SJSA1 (cell line): ENCODE measurements at places on chromosomes 1 and 21. TPM values are rescaled to one million over a fixed set of nuclear protein-coding genes. Genes with fewer than 3 reads are reported as not detected.

DNA sequence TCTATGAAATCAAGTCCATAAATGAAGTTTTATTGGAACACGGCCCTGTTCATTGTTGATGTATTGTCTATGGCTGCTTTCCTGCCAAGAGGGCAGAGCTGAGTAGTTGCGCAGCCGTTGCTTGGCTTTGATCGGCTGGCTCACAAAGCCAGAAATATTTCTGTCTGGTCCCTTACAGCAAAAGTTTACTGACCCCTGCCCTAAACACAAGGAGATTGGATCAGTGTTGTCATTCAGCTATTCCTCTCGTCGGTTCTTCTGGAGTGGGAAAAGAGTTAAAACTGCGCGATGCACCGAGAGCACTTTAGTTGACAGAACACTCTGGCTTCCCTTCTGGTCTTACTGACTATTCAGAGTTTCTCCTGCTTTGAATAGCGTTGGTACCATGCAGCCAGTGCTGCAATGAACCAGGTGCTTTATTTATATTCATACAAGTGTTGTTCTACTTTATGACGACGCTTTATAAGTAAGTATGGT is 868 bp downstream of the ZBTB40 start:
- DNase-seq: no peak
- H3K36me3 ChIP-seq: peaks cover 5% of the 10 kb centered on the region; the same call in 1 of the 2 replicates
- peak overlapping the region; percentile 75 for H3K27ac ChIP-seq
- peak overlapping the region; percentile 81 for H3K4me3 ChIP-seq

DNA sequence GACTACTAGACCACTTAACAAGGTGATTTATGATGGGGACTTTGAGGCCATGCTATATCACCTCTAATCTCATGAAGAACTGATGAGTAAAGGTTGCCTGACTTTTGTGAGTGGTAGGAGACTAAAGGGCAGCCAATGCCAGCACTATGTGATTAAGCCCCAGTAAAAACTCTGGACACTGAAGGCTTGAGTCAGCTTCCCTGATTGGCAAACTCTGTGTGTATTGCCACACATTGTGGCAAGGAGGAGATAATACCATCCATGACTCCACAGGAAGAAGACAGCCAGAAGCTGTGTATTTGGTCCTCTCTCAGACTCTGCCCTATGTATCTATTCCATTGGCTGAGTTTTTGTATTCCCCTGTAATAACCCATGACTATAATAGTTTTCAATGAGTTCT is 413.3 kb upstream of the ZRANB2 start:
- H3K27me3 ChIP-seq: no peaks in the 10 kb centered on the region
- no peaks in the 10 kb centered on the region for H3K4me1 ChIP-seq
- H3K4me3 ChIP-seq: no peak overlapping the region
- DNase-seq: no peak
- no peaks in the 10 kb centered on the region for H3K36me3 ChIP-seq
- no peak overlapping the region for H3K27ac ChIP-seq

- no peak for DNase-seq
- H3K27ac ChIP-seq: no peak overlapping the region
- H3K4me1 ChIP-seq: peaks cover 14% of the 10 kb centered on the region
- H3K4me3 ChIP-seq: no peak overlapping the region
Measured at GRCh38 chr1:149979245-149979971, 31.1 kb downstream of the OTUD7B start.

DNA sequence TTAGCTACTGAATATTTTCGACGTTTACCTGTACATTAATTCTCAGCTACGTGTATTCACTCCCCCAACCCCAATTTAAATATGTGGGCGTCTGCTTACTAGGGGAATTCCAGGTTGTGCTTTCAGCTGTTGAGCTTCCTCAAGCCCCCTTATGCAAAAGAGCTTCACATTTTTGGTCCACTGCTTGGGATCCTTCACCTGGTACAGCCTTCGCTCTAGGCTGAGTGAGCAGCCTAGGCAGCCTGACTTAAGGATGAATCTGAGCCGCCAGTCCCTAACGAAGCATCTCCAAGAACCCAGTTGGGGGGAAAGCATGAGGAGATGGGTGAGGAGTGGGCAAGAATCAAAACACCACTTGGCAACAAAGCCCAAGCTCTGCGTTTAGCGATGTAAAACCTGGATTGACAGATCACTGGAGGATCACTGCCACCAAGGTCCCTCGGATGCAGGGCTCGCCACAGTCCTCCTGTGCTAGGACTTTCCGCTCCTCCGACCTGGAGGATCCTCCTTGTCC is 674 bp downstream of the BCL10 start:
- H3K4me1 ChIP-seq: peaks cover 41% of the 10 kb centered on the region
- no peaks in the 10 kb centered on the region for H3K27me3 ChIP-seq
- H3K4me3 ChIP-seq: peak overlapping the region; percentile 64
- peak overlapping the region; percentile 82 for H3K27ac ChIP-seq
- H3K36me3 ChIP-seq: peaks cover 29% of the 10 kb centered on the region
- no peak for DNase-seq

DNA sequence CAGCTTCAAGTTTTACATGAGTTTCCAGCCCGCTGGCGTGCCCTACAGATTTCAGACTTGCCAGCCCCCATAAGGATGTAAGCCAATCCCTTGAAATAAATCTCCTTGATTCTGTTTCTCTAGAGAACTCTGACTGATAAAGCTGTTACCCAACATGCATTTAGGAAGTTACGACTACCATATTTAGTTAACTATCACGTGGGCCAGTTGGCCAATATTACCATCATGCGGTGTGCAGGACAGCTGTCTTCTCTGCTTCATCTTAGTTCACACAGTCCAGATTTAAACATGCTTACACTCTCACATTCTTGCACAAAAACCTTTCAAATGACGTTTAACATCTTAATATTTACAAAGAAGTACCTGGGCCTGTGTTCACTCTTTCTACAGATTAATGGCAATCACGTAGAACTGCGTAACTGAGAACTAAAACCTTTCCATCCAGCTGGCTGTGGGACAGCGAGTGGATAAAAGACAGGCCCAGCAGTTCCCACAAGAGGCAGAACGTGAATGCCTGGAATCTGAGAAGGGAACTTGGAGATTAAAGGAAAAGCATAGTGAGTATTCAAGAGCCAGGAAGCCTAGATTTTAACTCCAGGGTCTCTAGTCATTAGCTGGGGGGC is 20.8 kb downstream of the FAM177B start:
- H3K27ac ChIP-seq: no peak overlapping the region
- H3K4me3 ChIP-seq: no peak overlapping the region
- H3K36me3 ChIP-seq: no peaks in the 10 kb centered on the region
- no peak for DNase-seq
- H3K27me3 ChIP-seq: no peaks in the 10 kb centered on the region

DNA sequence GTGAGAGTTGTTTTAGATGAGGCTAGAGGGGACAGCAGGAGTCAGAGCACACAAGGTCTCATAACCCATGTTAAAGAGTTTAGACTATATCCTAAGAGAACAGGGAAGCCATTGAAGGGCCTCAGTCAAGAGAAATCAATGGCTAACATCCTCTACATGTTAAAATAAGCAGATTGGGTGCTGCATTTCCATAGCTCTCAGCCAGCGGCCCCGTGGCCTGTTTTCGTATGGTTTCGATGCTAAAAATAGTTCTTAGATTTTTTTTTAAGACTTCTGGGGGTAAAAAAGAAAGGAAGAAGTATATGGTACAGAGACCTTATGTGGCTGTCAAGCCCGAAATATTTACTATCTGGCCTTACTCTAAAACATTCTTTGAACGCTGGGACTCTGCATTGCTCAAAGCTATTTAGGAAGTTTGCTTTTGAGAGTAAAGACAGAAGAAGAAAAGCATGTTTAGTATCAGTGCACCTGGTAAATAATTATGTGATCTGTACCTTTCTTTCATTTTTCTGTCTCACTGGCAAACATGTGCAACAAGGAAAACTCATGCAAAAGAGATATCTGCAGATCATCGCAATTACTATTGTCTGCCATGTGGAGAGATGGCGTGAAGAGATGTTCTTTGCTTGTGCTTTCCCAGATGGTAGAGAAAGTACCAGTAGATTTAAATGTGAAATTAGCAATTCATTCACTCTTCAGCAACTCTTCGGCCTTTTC is 8.4 kb downstream of the PDIK1L start:
- DNase-seq: no peak
- peaks cover 25% of the 10 kb centered on the region for H3K36me3 ChIP-seq
- no peak overlapping the region for H3K27ac ChIP-seq
- H3K4me3 ChIP-seq: no peak overlapping the region
- no peaks in the 10 kb centered on the region; the same call in 1 of the 2 replicates for H3K27me3 ChIP-seq

GRCh38 chr1:233503366-233503954 is 110.4 kb upstream of the KCNK1 start:
- H3K27me3 ChIP-seq: no peaks in the 10 kb centered on the region
- no peak overlapping the region for H3K27ac ChIP-seq
- H3K4me1 ChIP-seq: no peaks in the 10 kb centered on the region
- H3K4me3 ChIP-seq: no peak overlapping the region

- H3K36me3 ChIP-seq: no peaks in the 10 kb centered on the region
- no peaks in the 10 kb centered on the region for H3K27me3 ChIP-seq
- no peak overlapping the region for H3K27ac ChIP-seq
- no peak overlapping the region for H3K4me3 ChIP-seq
- no peak for DNase-seq
Measured at GRCh38 chr1:207291723-207292122, 29.8 kb upstream of the CD55 start.

- no peaks in the 10 kb centered on the region; the same call in 1 of the 2 replicates for H3K4me1 ChIP-seq
- DNase-seq: no peak
- H3K4me3 ChIP-seq: no peak overlapping the region
- no peaks in the 10 kb centered on the region for H3K36me3 ChIP-seq
Measured at GRCh38 chr1:3558036-3558726, 53.1 kb downstream of the MEGF6 start.

DNA sequence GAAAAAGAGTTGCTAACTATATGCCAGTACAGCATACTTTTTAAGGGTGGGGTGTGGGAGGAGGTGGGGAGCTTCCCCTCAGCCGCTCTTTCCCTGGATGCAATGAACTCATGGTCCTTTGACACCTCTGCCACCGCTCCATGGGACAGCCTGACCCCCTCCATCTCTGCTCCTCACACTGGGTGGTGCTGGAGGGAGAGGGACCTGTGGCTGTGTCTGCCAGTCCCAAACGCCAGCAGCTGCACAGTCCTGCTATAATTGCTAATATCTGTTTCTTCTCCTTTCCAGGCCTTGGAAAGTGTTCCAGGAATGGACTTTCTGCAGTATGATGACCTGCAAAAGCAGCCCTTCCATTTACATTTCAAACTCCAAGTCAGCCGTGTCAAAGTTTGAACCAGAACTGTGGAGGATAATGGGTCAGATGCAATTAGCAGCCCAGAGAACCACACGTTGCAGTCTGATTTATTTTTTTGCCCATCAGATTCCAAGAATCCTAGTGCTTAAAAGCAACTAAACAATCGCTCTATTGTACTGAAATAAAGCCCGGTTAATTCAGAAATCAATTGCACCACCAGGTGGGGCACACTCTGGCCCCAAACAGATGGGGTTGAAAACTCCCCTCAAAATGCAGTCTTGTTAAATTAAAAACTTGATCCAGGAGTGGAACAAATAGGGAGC is 160.7 kb upstream of the LMO4 start:
- H3K27ac ChIP-seq: no peak overlapping the region
- no peak for DNase-seq
- H3K36me3 ChIP-seq: no peaks in the 10 kb centered on the region
- H3K27me3 ChIP-seq: no peaks in the 10 kb centered on the region
- peaks cover 10% of the 10 kb centered on the region for H3K4me1 ChIP-seq

DNA sequence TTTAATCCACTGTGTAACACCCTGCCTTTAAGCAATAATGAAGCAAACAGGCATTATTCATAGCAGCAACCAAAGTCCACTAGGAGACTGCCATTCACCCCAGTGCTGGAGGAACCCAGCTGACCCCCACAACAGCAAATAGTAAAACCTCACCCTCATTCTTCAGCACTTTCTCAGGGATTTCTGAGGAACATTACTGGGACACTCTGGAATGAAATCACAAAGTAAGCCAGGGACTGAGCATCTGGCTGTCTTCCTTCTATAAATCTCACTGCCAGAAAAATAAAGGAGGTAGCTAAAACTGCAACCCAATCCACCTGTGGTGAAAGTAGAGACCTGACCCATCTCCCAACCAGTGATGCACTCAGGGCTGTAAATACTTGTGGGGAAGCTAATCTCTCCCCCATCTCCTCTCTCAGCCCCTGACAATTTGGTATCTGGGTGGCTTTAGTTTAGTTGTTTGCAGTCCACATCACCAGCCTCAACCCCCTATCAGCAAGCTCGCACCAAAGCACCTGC is 47.1 kb downstream of the COL6A1 start:
- no peaks in the 10 kb centered on the region for H3K36me3 ChIP-seq
- H3K4me1 ChIP-seq: no peaks in the 10 kb centered on the region
- H3K27me3 ChIP-seq: no peaks in the 10 kb centered on the region
- DNase-seq: no peak

GRCh38 chr1:52179073-52179472 is 37.2 kb downstream of the ZFYVE9 start:
- no peak overlapping the region for H3K27ac ChIP-seq
- H3K4me1 ChIP-seq: no peaks in the 10 kb centered on the region
- DNase-seq: no peak
- H3K27me3 ChIP-seq: no peaks in the 10 kb centered on the region
- no peaks in the 10 kb centered on the region for H3K36me3 ChIP-seq
- H3K4me3 ChIP-seq: no peak overlapping the region

DNA sequence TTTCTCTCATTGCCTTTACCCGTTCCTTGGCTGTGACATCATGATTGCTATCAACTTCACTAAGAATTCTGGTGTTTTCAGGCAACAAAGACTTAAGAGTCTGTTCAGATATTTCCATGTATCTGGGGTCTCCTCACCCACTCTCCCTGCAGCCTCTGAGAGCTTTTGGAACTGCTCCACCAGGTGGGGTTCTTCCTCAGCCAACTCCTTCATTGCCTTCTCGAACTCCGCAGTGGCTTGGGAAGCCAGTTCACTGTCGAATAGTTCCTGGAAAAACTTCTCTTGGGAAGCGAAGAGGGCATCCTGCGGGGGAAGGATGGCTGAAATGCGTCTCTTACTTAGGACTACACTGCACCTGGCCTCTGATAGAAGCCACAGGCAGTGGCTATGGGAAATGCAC is 2.1 kb downstream of the PEX19 start:
- H3K4me3 ChIP-seq: no peak overlapping the region
- H3K36me3 ChIP-seq: peaks cover 54% of the 10 kb centered on the region
- no peaks in the 10 kb centered on the region for H3K27me3 ChIP-seq
- H3K27ac ChIP-seq: no peak overlapping the region
- no peak for DNase-seq

DNA sequence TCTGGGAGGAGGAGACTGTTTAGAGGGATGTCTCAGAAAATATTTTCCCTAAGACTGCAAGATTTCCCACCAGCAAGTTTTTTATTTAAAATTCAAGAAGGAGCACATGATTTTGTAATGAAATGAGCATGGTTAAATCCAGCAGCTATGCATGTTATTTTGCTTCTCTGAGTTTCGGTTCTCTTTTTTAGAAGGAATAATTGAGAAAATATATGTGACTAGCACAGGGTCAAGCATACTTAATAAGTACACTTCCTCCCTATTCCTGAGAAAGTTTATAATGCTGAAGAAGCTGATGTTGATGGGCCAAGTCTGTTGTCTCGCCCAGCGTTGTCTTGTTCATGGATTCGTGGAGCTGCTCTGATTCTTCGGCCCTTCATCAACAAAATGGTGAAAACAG is 51.2 kb downstream of the EXO1 start:
- H3K4me1 ChIP-seq: no peaks in the 10 kb centered on the region
- no peaks in the 10 kb centered on the region for H3K27me3 ChIP-seq
- no peak overlapping the region for H3K4me3 ChIP-seq
- no peak overlapping the region for H3K27ac ChIP-seq
- no peaks in the 10 kb centered on the region for H3K36me3 ChIP-seq

- no peaks in the 10 kb centered on the region for H3K27me3 ChIP-seq
- peaks cover under 1% of the 10 kb centered on the region; the same call in 1 of the 2 replicates for H3K4me1 ChIP-seq
- DNase-seq: no peak
- H3K36me3 ChIP-seq: peaks cover 48% of the 10 kb centered on the region
- no peak overlapping the region for H3K27ac ChIP-seq
Measured at GRCh38 chr1:68148631-68149030, 83.7 kb downstream of the WLS start.

The UBE2Q1 gene
- total RNA-seq: 37.9 and 55.8 TPM in 2 replicates

The UHMK1 gene
- total RNA-seq: 133 and 177 TPM in 2 replicates

The TTC39A gene
- total RNA-seq: 3.2 TPM in 1 of 2 replicates, not detected in the other

The LAMB3 gene
- total RNA-seq: 2.1 and 4.1 TPM in 2 replicates

The PRAMEF4 gene
- not detected in 2 replicates for total RNA-seq

The RAB25 gene
- not detected in 2 replicates for total RNA-seq
